ENCODE measurements at places on chromosomes 4 and X.

- DNase-seq = no peak
Observed at GRCh38 chr4:48255072-48255958, 14.3 kb downstream of the TEC start.

DNA sequence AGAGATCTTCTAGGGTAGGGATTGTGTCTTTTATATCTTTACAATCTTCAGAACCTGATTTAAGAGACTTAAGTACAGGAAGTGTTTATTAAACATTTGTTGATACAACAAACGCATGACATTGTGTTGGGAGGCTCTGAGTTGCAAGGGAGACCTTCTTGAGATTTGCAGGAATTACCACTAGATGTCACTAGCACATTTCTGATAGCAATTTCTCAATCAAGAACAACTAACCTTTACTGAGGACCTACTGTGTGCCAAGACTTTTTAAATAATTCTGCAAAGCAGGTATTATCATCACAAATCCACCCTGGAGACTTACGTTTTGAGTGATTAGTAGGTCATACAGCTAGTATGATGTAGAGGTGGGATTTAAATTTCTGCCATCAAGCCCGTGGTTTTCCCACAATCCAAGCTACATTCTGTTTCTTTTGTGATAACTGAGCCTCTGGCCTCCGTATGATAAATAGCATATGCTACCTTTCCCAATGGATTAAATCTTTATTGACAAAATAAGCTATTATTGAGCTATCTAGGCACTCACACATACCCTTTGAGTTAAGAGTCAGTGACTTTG, 986.0 kb downstream of the CCSER1 start:
- DNase-seq = no peak

DNA sequence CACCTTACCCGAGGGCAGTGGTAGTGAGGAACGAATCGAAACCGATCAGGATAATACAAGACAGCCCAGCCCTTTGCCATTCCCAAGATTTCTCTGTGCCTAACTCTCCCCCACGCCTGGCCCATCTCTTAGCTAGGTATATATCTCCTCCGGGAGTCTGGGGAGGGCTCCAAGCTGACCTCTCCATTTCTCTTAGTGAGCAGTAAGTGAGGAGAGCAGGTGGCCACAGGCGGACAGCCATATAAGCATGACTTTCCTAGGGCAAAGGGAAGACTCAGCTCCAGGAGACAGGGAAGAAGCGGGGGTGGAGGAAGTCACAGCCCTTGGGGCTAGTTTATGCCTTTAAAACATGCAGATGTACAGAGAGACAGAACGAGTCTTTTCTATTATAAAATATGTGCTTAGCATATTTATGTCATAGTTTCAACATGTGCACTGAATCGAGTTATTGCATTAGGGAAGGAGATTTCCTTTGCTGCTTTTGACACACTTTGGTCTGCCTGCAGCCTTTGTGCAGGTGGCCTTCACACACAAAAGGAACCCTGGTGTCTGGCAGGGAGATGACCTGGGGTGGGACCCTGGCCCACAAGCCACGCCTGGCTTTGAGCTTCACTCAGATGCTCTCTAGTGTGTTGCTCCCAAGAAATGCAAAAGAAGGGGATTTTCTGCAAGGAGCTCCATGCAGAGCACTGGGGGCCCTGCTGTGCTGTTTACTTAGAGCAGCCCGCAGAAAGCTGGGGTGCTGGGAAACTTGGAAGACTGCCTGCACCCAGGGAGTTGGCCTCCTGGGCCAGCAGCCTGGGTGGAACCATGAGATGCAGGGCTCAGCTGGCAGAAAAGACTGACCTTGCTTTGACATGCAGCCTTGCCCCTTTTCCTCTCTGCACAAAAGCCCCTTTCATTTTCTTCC, 613.3 kb downstream of the BCOR start:
- no peak for DNase-seq

- no peak for DNase-seq
Observed at GRCh38 chr4:123924536-123924935, 527.9 kb downstream of the SPRY1 start.

DNA sequence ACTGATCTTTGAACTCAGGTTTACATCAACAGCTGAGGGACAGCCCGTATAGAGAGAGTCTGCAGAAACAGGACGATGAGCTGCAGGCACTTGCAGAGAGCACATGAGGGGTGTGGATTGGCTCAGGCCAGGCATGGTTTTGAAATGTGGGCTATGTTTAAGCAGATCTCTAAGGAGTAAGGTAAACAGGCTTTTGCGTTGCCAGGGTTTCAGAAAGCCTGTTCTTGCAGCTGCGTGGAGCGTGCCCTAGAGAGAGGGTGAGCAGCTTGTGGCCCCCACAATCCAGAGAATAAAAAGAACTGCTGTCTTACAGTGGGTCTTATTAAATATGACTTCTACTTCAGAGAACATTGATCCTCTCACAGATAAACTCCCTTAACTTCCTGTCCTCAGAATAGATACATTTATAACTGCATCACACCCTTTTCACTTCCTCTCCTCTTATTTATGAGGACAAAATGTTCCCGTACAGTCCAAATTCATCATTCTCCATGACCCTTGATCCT, 64.1 kb downstream of the TMA16 start:
- no peak for DNase-seq

DNA sequence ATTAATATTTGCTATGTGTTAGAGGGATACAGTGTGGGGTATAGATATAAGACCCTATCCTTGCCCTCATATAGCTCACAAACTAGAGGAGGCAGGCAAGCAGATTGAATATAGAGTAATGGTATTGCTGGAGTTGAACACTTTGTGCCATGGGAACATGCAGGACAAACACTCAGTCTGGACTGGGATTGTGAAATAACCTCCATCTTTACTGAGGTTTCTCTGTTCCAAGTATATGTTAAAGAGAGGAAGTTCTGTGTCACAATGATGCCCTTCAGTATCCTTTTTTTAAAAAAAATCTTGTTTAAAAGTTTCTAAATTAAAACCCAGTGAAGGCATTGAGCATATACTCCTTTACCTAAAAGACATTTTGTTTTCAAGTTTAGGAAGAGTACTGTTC, 8.7 kb downstream of the FABP2 start:
- no peak for DNase-seq

GRCh38 chr4:1910643-1911042, 39.5 kb downstream of the NSD2 start:
- no peak for DNase-seq

DNA sequence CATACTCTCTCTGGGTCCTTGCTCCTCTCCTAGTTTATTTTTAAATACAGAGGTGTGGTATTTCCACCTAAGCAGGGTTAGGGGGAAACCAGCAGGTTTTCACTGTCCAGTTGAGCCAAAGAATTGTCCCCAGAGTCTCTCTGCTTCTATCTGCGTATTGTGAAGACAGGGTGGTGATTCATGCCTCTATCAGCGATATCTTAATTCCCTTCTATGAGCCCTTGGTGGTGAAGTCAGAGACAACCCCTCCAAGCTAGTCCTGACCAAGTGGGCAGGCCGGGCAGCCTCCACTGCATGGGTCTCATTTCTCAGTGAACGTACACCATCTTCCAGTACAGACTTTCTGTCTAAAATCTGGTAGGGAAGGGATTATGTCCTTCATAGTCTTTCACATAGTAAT, 100.5 kb upstream of the GPR34 start:
- DNase-seq = no peak

- DNase-seq = no peak
Observed at GRCh38 chr4:110049951-110050925, 137.6 kb downstream of the EGF start.

GRCh38 chrX:42967681-42968300, 189.8 kb upstream of the PPP1R2C start:
- no peak for DNase-seq

- DNase-seq = no peak
Observed at GRCh38 chr4:189092581-189092980, 848.1 kb upstream of the FRG1 start.

Measured in stimulated activated CD4-positive, alpha-beta T cell treated with anti-CD3 and anti-CD28 coated beads, TNF-alpha, amount 100 ng/mL, for 1 hour (primary cell).